Activated CD4-positive, alpha-beta memory T cell treated with anti-CD3 and anti-CD28 coated beads for 36 hours (primary cell): ENCODE measurements at places on chromosomes 16 and 17.

GRCh38 chr17:65449495-65449894 lies 112.0 kb downstream of the AXIN2 start:
- no peak for DNase-seq

- no peak for DNase-seq
These were observed 23.7 kb downstream of the ARHGAP23 start for GRCh38 chr17:38451840-38452529.

- DNase-seq: peak; percentile 77
These were observed 4.0 kb upstream of the RPL38 start for GRCh38 chr17:74199306-74200092.

GRCh38 chr17:15007147-15007553 lies 258.0 kb downstream of the PMP22 start:
- no peak for DNase-seq

DNA sequence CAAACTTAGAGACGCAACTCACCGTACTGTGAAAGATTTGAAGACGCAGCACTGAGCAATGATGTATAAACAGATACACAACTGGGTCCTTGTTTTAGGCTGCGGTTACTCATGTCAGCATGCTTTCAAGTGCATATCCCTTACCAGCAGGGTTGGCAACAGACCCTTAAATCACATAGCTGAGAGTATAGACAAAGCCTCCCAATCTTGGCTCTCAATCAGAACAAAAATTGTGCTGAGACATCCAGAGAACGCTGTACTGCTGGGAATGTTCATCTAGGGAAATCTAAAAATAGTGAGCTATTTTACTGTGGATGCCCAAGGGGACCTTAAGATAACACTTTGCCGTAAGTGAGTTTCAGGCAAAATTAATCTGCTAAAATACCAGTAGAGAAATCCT lies 84.4 kb upstream of the NUDT7 start:
- no peak for DNase-seq

- DNase-seq: no peak
These were observed 201.5 kb downstream of the IRF8 start for GRCh38 chr16:86100205-86101136.

DNA sequence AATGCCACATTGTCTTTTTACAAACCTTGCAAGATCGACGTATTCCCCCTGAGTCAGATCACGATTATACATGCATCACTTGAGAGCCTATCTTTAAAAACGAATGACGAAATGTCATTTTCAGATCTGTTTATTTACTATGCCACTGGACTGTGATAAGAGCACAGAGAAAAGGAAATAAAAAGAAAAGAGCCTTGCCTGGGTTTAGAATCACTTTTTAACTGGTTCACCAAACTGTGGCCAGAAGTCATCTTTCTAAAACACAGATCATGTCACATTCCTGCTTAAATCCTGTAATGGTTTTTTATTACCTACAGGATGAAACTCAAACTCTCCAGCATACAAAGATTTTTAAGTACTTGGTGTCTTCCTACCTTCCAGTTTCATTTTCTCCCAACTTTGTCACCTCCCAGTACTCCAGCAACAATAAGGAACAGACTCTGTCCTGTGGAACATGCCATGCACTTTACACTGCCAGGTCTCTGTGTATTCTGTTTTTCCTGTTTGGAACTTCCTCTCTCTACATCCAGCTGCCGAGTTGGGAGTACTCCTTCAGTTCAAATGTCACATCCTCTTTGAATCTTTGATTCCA lies 91.5 kb downstream of the SNX11 start:
- DNase-seq: no peak

DNA sequence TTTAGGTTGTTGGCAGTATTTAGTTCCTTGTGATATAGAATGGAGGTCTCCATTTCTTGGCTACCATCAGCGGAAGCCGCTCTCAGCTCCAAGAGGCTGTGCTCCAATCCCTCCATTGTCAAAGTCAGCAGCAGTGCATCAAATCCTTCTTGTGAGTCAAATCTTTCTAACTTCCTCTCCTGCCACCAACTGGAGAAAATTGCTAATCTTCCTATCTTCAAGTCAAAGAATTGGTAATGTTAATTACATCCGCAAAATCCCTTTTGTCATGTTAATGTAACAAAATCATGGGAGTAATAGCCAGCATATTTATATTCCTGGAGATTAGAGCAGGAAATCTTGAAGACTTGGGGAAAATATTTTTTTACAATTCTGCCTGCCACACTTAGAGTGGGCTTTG lies 436.4 kb upstream of the DYNLRB2 start:
- no peak for DNase-seq

DNA sequence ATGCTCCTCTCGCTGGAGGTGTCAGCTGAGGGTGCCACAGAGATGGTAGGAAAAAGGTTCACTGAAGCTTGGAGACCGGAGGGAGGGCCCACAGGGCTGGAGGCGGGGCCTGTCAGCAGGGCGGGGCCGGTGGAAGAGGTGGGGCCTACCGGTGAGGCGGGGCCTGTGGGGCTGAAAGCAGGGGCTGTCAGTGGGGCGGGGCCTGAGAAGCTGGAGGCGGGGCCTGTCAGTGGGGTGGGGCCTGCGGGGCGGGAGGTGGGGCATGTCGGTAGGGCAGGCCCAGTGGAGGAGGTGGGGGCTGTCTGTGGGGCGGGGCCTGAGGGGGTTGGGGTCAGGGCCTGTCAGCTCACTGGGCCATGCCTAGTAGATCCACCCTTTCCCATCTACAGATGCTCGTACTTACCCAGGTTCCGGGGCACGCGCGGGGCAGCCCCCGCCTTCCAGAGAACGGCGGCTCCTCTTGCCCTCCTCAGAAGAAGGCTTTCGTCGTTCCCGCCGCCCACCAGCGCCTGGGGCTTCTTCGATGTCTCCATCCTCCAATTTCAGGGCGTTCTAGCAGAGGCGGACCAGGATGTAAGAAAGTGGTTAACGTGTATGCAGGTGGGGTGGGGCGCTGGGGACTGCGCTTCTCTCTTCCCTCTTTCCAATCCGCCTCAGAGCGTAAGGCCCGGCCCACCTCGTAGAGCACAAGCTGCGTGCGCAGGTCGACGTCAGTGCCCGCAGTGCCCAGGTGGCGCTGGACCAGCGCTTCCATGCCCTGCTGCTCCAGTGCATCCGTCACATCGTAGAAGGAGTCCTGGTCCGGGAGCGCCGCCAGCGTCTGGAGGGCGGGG lies 9.8 kb downstream of the TMEM208 start:
- peak; percentile 91 for DNase-seq

GRCh38 chr17:56679777-56680422 lies 86.4 kb downstream of the NOG start:
- DNase-seq: no peak

- no peak for DNase-seq
These were observed 27.3 kb downstream of the GAS7 start for GRCh38 chr17:10171122-10171571.

- DNase-seq: no peak
These were observed 37.4 kb downstream of the CLUAP1 start for GRCh38 chr16:3538222-3538621.

GRCh38 chr17:64682261-64683181 lies 20.4 kb upstream of the SMURF2 start:
- DNase-seq: no peak

DNA sequence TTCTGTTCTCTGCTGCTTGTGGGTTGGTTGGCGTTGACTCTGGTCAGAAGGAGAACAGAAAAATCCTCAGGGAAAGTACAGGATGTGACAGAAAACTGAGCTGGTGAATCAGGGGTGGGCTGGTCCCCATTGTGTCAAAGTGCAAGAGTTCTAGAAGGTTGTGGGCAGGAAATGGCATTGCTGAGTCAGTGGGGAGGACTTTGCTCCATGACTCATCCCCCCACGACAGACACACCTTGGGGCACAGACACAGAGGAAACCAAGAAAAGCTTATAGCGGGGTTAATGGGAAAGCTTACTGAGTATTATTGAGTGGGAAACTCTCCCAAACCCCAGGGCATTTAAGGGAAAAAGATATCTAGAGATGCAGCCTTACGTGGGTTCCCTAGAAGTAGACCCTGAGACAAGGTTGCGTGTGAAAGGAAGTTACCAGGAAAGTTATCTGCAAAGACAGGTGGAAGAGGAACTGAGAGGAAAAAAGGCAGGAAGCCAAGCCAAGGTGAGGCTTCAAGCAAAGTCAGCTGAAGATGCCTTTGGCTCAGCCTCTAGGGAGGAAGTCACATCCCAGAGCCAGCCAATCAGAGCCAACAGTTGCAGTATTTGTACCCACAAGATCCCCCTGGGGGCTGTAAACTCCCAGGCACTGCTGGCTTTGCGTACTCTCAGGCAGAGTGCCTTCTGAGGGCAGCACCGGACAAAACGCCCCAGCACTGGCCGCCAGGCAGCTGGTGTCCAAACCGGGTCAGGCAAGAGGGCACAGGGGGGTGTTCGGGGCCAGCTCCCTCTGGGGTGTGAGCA lies 86.4 kb downstream of the FOXL1 start:
- peak; percentile 87 for DNase-seq

GRCh38 chr17:80277751-80278671 lies 17.4 kb downstream of the RNF213 start:
- DNase-seq: no peak

- DNase-seq: no peak
These were observed 143.7 kb downstream of the PMP22 start for GRCh38 chr17:15121426-15121825.

- no peak for DNase-seq
These were observed 22.0 kb downstream of the TEX14 start for GRCh38 chr17:58669853-58670252.

GRCh38 chr17:14169901-14170300 lies 66.8 kb downstream of the CDRT15 start:
- DNase-seq: no peak
